ENCODE measurements at places on chromosomes 4 and X.
A peak's percentile ranks its signal among the peaks of the same experiment; 100 is the strongest.

GRCh38 chr4:10664408-10664807 is 20.2 kb downstream of the CLNK start:
- DNase-seq: peak; percentile 10

GRCh38 chrX:44183329-44183728 is 160.1 kb downstream of the EFHC2 start:
- DNase-seq: no peak

GRCh38 chr4:109185951-109186350 is 116.5 kb downstream of the COL25A1 start:
- DNase-seq: no peak

DNA sequence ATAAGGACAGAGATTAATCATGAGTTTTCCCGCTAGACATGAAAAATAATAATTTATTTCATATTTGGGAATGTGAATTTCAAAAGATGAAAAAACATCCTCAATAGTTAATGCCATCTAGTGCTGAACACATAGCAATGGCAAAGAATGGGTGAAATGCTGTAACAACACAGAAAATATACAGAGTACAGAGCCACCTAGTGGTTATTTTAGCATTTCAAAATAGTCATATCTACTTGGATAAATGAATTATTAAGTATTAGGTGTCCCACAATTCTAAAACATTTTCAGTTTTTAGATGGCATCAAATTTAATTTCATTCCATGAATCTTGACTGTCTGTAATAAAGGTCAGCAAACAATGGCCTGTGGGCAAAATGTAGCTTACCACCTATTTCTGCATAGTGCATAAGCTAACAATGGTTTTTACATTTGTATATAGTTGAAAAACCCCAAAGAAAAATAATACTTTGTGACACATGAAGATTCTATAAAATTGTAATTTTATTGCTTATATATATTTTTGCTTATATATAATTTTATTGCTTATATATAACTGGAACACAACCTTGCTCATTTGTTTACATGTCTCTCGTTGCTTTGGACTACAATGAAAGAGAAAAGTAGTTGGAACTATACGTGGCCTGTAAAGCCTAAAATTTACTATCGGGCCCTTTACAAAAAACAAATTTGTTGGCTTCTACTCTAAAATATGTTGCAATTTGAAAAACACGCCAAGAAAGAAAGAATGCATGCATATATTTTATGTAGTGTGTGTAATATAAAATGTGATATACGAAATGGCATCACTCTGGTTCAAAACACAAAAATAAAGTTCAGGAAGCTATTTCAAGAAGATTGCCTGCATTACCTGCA is 99.1 kb upstream of the FAM47C start:
- peak; percentile 46 for DNase-seq

DNA sequence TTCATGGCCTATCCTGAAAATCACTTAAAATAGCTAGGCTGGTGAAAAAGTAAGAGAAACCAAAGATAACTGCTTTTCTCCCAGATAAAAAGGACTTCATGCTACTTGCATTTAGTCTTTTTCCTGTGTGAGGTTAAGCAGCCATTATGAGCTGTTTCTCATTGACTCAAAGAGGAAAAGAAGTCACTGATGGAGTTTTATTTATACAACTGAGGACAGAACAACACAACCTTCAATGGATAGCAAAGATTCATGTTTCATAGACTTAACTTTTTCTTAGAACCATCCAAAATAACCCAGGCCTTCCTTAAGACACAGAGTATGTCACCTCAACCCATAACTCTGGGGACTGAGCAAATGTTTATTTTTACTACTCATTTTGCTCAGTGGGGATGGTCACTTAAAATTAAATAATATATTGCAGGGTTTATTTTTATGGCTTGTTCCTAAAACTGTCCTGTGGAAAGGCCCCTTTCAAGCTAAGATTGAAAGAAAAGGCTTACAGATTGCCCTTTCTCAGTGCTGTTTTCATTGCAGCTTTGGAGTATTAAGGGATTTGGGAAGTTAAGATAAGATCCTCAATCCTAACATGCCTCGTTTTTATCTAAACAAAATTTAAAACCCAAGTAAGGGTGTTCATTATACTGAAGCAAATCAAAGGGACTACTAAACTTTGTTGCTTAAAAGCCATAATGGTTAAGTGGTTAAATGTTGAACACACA is 252.6 kb upstream of the MAD2L1 start:
- DNase-seq: no peak

GRCh38 chrX:20545538-20545937 is 278.8 kb upstream of the RPS6KA3 start:
- DNase-seq: no peak

- DNase-seq: no peak
Observed at GRCh38 chrX:45540181-45540580, 339.5 kb upstream of the DIPK2B start.

- DNase-seq: no peak
Observed at GRCh38 chr4:26912810-26913209, 52.2 kb downstream of the STIM2 start.

DNA sequence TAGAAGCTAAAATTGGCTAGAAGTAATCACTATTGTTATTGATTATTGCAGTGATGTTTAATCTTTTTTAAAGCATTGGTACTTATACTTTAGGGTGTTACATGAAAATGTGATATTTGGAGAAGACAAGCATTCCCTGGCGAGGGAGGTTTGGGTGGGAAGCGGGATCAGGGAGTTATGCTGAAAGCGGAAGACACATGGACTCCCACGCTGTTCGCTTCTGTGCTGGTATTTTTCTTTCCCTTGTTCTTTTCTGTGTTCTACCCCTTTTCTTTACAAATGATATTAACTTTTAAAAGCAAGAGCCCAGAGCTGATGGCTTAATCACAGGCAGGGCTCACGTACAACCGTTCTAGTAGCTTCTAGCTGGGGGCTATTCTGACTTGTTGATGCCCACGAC is 61.6 kb downstream of the PHOX2B start:
- no peak for DNase-seq

- no peak for DNase-seq
Observed at GRCh38 chrX:120228187-120228908, 22.3 kb upstream of the ZBTB33 start.

DNA sequence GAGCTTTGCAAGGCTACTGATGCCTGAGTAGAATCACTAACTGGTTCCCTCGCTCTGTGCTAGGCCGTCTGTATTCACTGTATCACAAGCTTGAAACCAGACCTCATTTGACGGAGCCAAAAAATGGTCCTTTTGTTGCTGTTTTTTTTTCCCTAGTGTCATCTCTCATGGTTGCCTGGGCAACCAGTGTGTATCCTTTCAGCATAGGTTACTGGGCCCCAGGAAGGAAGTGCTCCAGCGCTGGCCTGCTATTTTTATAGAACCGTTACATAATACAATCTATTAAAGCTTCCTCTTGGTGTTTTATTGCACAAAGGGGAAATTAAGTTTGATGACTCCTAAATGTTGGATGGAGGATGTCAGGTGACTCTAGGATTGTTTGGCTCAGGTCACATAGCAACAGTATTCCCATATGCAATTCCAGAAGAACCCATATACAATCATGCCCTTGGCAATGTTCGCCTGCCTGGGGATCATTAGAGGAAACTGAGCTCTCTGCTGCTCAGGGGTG is 220.4 kb downstream of the SPRY1 start:
- no peak for DNase-seq

- DNase-seq: no peak
Observed at GRCh38 chr4:2299794-2300193, 37.9 kb upstream of the MXD4 start.

- DNase-seq: no peak
Observed at GRCh38 chrX:53356186-53356585, 66.3 kb downstream of the SMC1A start.

GRCh38 chr4:10697086-10697485 is 12.5 kb upstream of the CLNK start:
- no peak for DNase-seq

GRCh38 chr4:185011408-185011807 is 6.9 kb upstream of the HELT start:
- no peak for DNase-seq

GRCh38 chrX:124940531-124940930 is 379.1 kb upstream of the TEX13C start:
- no peak for DNase-seq

DNA sequence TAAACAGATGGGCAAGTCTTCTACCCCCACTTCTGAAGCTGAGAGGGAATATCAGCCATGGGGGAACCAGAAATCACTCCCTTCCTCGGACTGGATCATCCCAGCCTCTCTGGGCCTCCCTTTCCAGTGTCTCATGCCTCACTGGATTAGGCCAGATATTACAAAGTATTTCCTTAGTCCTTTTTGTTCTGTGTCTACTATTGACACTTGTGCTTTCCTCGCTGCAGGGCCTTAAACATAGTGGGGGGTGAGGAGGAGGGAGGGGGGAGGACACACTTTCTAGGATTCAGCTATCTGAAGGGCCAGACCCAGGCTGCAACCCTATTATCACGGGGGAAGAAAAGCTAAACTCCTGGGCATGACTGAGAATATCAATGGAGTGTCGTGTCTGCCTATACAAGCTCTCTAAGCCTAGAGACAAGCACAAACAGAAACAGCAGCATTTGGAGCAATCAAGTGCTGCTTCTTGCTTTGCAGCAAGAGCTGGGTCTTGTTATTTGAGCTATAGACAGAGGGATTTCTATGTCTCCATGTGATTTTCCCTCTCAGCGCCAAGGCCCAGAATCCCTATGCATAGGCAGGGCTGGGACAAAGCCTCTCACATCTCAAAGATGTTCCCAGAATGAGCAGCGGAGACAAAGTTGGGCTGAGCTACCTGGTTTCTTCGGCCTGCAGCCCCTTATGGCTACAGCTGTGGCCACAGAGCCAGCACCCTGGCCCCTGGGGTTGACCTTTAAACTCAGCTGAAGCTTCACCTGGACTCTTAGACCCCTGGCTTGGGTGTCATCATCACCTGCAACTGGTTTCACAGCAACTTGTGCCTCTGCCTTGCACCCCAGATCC is 20.2 kb downstream of the PJA1 start:
- no peak for DNase-seq

- DNase-seq: no peak
Observed at GRCh38 chr4:166049036-166049435, 176.0 kb downstream of the TLL1 start.

DNA sequence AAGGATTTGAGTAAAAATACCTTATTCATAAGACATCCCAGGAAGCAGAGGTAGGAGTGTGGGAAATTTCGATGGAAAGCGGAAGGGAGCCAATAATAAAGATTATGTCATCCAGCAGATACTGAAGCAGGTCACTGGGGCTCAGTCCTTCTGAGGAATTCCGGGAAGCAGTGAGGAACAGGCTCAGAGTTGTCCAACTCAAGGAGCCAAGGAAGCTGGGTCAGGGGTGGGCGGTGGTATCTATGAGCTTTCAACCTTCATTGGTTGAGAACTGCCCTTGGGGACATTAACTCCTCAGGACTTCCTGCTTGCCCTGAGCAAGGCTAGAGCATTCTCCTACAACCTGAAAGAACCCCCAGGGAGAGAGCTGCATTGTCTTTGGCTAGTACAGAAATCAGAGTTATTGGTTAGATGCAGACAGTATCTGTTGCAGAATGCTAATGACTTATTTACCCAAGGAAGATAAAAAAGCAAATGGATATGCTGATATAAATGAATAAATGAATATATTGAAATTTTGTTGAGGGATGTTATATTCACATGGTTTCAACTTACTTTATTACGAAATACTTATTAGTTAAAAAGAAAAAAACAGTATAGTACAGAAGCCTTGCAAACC is 68.2 kb downstream of the DMP1 start:
- no peak for DNase-seq

DNA sequence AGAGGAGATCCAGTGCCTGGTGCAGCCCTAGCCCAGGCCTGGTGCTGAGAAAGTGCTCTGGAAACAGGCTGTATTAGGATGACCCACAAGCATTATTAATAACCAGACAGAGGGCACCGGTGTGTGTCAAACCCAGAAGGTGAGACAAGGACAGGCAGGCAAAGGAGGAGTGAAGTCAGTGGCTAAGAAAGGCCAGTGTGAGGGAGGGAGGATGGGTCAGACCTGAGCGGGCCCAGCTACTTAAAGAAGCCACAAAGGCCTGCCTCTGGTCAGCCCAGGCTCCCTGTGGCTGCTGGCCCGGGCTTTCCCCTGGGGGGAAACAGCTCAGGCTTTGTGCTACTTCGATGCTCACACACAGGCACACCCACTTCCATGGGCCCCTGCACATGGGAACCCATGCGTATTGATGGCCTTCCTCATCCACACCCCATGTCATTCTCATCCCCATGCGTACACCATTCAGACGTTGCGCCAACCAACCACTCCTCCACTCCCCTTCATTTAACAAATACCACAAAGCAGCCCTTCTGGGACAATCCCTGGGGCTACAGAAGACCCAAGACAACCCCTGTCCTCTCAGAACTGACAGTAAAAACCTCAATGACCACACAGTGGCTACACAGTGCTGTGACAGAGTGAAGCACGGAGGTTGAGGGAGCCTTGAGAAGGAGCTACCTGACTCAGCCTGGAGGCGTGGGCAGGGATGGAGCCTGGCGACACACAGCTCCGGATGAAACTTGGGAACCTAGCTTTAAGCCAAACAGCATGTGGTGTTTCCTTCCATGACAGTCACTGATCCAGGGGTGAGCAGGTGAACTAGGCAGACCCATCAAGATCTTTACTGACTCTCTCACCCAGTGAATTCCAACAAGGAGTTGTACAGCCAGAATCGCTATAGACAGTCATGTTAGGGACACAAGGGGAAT is 24.9 kb upstream of the MTM1 start:
- DNase-seq: no peak

GRCh38 chr4:42119886-42120285 is 32.6 kb downstream of the BEND4 start:
- DNase-seq: no peak
